ENCODE measurements at places on chromosomes 11 and 22.

- DNase-seq, result no peak
These were observed 85.1 kb downstream of the SOX6 start for GRCh38 chr11:16271258-16271657.

- peak; percentile 16 for DNase-seq
These were observed 20.7 kb downstream of the IFITM10 start for GRCh38 chr11:1729692-1730011.

GRCh38 chr11:10268746-10269488 is 25.1 kb downstream of the SBF2 start:
- peak; percentile 45 for DNase-seq

- DNase-seq, result no peak
These were observed 7.7 kb downstream of the CD44 start for GRCh38 chr11:35146711-35147110.

DNA sequence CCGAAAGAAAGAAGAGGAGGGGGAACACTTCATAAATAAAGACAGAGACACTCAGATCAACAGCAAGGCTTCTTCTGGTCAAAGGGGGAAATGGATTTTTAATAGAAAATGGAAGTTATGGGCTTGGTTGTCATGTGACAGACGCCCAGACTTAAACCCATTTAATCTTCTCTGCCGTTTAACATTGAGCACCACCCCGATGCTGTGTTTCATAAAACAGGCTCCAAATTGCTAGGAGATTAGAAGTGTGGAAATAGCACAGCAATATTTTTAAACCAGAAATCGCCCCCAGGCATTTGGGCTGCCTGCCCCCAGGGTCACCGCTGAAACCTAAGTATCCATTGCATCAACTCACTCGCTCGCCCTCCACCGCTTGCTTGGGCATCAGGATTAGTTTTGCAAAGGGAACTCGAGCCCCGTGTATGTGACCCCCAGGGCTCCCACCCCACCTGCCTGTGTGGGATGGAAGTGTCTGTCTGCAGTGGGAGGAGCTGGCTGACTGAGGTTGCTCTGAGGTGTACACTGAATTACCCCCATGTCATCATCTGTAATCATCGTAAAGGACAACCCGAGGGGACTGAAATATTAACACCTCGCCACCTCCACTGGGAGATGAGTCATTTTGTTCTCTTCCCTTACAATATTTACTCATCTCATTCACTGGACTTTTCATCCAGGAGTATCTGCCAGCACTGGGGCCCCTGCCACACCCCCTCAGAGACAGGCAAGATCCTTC is 10.7 kb downstream of the DSCAML1 start:
- no peak for DNase-seq

GRCh38 chr11:61089806-61090491 is 12.3 kb upstream of the CD5 start:
- DNase-seq, result no peak

- DNase-seq, result no peak
These were observed 48.2 kb downstream of the MICAL3 start for GRCh38 chr22:17976121-17976520.

- DNase-seq, result no peak
These were observed 2.8 kb downstream of the MAP3K11 start for GRCh38 chr11:65611028-65611757.

GRCh38 chr22:19933341-19934241 is 8.0 kb upstream of the COMT start:
- DNase-seq, result no peak

All from HFFc6 (cell line).